ENCODE measurements at places on chromosomes 7 and 10. TPM values are rescaled to one million over a fixed set of nuclear protein-coding genes. Genes with fewer than 3 reads are reported as not detected.
A peak's percentile ranks its signal among the peaks of the same experiment; 100 is the strongest.

Gene MPP7
- 18.0 TPM for total RNA-seq

DNA sequence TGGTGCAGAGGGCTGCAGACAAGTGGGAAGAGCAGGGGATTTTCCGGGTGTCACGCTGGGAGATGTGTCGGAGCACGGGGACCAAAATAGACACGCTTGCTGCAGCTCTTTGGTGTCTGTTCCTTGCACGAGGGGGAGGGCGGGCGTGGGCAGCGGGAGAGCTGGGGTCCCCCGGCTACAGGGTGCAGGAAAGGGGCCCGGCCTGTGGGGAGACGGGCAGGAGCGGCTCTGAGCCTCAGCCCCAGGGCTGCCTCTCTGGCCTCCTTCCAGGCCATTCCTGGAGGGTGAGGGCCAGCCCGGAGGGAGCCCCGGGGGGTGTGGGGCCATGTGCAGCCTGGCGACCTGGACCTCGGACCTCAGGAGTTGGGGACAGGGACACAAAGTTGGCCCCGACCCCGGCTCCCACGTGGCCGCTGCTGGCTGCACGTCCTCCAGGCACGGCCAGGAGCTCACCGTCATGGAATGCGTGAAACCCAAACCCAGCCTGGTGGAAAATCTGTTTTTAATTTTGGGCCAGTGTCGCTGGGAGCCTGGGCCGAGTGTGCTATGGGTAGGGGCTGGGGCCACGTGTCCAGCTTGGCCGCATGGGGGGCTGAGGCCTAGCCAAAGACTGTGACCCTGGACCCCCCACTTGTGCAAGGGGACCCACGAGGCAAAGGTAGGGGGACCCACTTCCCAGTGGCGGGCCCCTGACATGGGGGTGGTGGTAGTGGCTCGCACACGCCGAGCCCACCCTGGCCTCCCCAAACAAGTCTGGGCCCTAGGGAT, 6.6 kb downstream of the TTYH3 start:
- no peak for DNase-seq

Gene GDF2
- total RNA-seq: not detected

GRCh38 chr7:15684871-15685270, 1.6 kb downstream of the MEOX2 start:
- no peak for DNase-seq

Gene CCDC201
- total RNA-seq: not detected

DNA sequence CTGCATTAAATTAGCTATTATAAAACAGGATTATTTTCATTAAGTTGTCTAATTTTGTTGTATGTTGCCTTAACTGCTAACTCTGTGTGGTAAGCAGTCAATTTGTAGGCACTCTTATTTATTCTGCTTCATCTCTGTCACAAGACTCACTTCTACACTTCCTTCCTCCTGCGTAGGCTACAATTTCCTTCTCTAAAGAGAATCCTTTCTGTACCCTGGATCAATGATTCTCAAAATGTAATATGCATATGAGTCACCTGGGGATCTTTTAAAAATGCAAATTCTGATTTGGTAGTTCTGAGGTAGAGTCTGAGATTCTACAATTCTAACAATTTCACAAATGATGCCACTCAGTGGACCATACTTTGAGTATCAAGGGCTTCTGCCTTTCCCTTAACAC, 4.4 kb upstream of the UBE2D1 start:
- DNase-seq: no peak

DNA sequence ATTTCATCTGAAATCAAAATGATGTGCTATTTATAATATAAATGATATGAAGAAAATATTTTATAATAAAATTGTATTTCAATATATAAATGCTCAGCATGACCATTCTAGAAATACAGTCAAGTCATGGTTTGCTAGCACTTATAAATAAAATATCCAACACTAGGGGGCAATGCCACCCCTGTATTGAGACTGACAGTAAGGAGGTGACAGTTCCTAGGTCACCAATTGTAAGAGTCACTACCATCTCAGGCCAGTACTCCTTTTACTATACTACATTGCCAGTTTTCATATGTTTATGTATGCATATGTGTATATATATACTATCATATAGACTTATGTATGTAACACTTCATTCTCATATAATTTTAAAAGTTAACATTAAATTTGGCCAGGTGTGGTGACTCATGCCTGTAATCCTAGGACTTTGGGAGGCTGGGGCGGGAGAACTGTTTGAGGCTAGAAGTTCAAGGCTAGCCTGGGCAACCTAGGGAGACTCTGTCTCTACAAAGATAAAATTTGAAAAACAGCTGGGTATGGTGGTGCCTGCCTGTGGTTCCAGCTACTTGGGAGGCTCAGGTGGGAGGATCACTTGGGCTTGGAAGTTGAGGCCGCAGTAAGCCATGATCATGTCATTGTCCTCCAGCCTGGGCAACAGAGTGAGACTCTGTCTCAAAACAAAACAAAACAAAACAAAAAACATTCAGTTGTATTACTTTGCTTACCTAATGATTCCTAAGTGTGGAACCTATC, 2.4 kb upstream of the CNOT4 start:
- DNase-seq: no peak

Gene TPK1
- total RNA-seq: 9.8 TPM

Gene OPN4
- not detected for total RNA-seq

- DNase-seq: no peak
These were observed 337.0 kb downstream of the FRMD4A start for GRCh38 chr10:13993673-13994089.

DNA sequence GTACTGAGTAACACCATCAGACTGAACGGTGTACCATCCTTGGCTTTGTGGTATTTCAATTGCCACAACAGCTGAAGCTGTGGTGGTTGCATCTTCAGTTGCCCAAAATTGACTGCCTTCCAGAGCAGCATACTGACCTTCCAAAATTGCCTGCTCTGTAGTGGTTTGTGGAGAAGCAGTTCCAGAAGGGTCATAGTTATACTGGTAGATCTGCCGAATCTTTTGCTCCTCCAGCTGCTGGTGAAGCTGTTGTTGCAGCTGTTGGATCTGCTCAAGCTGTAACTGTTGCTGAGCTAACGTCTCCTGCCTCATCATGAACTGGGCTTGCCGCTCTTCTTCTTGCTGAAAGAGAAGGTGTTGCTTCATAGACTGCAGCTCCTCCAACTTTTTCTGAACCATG, 212.2 kb downstream of the PCLO start:
- DNase-seq: no peak

Gene VWC2
- total RNA-seq: 0.16 TPM

DNA sequence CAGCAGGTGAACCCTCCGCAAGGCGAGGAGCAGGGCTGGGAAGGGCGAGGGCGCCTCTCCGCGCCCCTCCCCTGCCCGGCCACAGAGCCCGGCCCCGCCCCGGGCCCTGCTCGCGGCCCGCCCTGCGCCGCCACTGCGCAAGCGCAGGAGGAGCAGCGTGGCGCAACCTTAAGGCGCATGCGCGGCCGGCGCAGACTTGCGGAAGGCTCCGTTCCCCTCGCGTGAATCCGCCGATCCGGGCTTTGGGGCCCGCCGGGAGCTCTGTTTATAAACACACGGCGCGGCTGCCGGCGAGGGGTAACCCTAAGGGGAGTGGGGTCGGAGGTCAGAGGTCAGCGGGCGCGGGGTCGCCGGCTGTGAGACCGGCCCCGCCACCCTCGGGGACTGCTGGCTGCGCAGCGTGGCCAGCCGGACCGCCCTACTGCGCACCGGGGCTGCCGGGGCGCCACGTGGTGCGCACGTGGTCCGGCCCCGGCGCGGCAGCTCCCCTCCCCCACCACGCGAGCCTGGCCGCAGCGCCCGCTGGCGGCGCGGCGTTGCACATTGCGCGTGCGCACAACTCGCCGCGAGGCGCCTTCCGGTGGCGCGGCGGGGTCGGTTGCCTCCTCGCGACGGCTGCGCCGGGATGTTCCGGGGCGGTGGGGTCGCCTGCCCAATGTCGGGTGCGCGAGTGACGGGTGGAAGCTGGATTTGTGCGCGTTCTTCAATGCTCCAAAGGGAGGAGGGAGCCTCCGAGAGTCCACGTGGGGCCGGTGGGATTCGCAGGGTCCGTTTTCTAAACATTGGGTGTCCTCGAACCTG, 40.2 kb upstream of the FOXK1 start:
- DNase-seq: peak; percentile 90

- peak; percentile 24 for DNase-seq
These were observed 364.2 kb downstream of the AUTS2 start for GRCh38 chr7:69962186-69963065.

GRCh38 chr7:115672024-115672423, 358.5 kb downstream of the TFEC start:
- DNase-seq: no peak
